Sigmoid colon (tissue), 7 donors: ENCODE measurements at places on chromosomes 1 and 21. TPM values are rescaled to one million over a fixed set of nuclear protein-coding genes. Genes with fewer than 3 reads are reported as not detected.
A peak's percentile ranks its signal among the peaks of the same experiment; 100 is the strongest.

GRCh38 chr1:56715156-56715555 is 70.0 kb downstream of the PRKAA2 start:
- no peak overlapping the region for H3K27ac ChIP-seq
- H3K4me3 ChIP-seq: no peak overlapping the region
- no peaks in the 10 kb centered on the region for H3K27me3 ChIP-seq
- no peak for DNase-seq
- no peaks in the 10 kb centered on the region for H3K36me3 ChIP-seq

GRCh38 chr1:225409051-225409450 is 18.8 kb downstream of the LBR start:
- no peak overlapping the region for H3K4me3 ChIP-seq
- no peak overlapping the region for H3K27ac ChIP-seq
- no peak for DNase-seq
- H3K4me1 ChIP-seq: peaks cover 29% of the 10 kb centered on the region

DNA sequence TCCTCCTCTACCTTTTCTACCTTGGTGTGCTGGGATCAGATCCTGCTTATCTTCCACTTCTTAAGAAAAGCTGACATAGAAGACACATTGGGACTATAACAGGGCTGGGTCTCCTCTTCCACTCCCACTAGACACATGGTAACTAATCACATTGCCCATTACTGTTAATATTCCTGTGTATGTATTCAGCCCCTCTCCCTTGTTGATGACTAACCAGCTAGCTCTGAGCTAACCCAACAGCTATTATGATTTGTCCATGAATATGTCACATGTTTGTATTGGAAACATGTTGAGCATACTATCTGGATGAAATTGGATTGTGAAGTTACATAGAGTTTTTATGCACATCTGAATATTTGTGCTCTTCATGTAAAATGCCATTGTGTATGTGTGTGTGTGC is 52.9 kb downstream of the MPZL1 start:
- H3K4me1 ChIP-seq: no peaks in the 10 kb centered on the region
- no peak overlapping the region for H3K4me3 ChIP-seq
- no peaks in the 10 kb centered on the region for H3K36me3 ChIP-seq

DNA sequence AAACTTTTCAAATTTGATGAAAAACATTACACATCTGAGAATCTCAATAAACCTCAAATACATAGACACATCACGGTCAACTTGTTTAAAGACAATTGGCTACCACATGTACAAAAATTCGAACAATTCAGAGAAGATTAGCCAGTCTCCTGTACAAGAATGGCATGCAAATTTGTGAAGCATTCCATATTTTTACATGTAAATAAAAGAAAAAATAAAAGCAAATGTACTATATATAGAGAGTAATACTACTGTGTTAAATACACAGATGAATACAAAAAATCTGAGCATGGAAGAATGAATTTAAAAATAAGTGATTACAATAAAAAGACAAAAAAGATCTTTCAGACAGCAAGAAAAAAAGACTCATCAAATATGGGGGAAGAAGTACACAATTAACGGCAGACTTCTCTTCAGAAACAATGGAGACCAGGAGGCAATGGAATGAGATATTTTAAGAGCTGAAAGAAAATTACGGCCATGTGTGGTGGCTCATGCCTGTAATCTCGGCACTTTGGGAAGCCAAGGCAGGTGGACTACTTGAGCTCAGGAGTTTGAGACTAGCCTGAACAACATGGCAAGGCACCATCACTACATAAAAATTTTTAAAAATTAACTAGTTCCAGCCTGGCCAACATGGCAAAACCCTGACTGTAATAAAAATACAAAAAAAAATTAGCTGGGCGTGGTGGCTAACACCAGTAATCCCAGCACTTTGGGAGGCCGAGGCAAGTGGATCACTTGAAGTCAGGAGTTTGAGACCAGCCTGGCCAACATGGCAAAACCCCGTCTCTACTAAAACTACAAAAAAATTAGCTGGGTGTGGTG is 23.2 kb downstream of the HAX1 start:
- H3K36me3 ChIP-seq: no peaks in the 10 kb centered on the region
- DNase-seq: no peak
- no peak overlapping the region for H3K27ac ChIP-seq
- no peak overlapping the region for H3K4me3 ChIP-seq
- no peaks in the 10 kb centered on the region for H3K27me3 ChIP-seq

- no peak within 1 kb of the TSS for H3K4me3 ChIP-seq
- no peaks in the 10 kb centered on the region for H3K36me3 ChIP-seq
- peak; percentile 81 for DNase-seq
- H3K27ac ChIP-seq: no peak within 1 kb of the TSS
- no peaks in the 10 kb centered on the region for H3K27me3 ChIP-seq
Measured at GRCh38 chr1:31815752-31816500, at the start of gene SPOCD1. SPOCD1 (minus strand) TSS chr1:31816022; CDS start chr1:31815333, 689 bp downstream.

GRCh38 chr1:156281693-156282478 is 739 bp downstream of the SMG5 start:
- no peaks in the 10 kb centered on the region for H3K4me1 ChIP-seq
- peaks cover 20% of the 10 kb centered on the region for H3K36me3 ChIP-seq
- no peaks in the 10 kb centered on the region for H3K27me3 ChIP-seq
- peak overlapping the region; percentile 92 for H3K27ac ChIP-seq
- H3K4me3 ChIP-seq: peak overlapping the region; percentile 69
- no peak for DNase-seq

GRCh38 chr21:40381111-40381510 is 465.8 kb downstream of the DSCAM start:
- no peaks in the 10 kb centered on the region for H3K4me1 ChIP-seq
- no peaks in the 10 kb centered on the region for H3K27me3 ChIP-seq
- no peaks in the 10 kb centered on the region for H3K36me3 ChIP-seq
- H3K27ac ChIP-seq: no peak overlapping the region

DNA sequence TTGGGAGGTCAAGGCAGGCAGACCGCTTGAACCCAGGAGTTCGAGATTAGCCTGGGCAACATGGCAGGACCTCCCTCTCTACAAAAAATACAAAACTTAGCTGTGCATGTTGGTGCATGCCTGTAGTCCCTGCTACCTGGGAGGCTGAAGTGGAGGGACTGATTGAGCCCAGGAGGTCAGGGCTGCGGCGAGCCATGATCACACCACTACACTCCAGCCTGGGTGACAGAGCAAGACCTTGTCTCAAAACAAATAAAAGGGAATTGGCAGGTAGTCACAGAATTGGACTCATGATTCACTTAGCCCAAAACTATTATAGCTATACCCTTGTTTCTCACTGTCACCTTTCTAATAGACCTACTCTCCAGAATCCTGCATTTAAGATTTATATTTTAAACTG is 5.5 kb downstream of the TADA1 start:
- H3K27ac ChIP-seq: no peak overlapping the region
- no peaks in the 10 kb centered on the region for H3K27me3 ChIP-seq
- H3K36me3 ChIP-seq: peaks cover 7% of the 10 kb centered on the region
- no peak overlapping the region for H3K4me3 ChIP-seq
- DNase-seq: no peak
- H3K4me1 ChIP-seq: peaks cover 33% of the 10 kb centered on the region

DNA sequence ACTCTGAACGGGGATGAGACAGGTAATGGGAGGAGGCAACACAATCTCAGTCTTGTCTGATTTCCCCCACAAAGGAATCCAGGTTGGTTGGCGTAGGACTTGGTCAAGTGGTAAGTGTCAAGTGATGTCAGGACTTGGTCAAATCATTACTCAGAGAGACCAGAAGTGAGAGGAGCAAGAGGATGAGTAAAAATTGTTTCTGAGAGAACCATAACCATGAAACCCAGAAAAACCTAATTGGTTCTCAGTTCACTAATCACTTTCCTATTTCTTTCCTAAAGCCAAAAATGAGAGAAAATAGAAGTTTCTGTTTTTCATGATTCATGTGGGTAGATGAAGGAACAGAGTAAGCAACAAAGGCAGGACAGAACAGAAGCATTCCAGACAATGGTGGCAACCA is 5.0 kb downstream of the PHC2 start:
- peaks cover 58% of the 10 kb centered on the region for H3K4me1 ChIP-seq
- H3K4me3 ChIP-seq: no peak overlapping the region
- no peak overlapping the region for H3K27ac ChIP-seq

GRCh38 chr1:57590978-57591377 is 167.1 kb upstream of the DAB1 start:
- no peaks in the 10 kb centered on the region for H3K27me3 ChIP-seq
- no peaks in the 10 kb centered on the region for H3K36me3 ChIP-seq
- no peak overlapping the region for H3K27ac ChIP-seq
- H3K4me3 ChIP-seq: no peak overlapping the region
- no peak for DNase-seq

Gene OLIG2
- not detected for total RNA-seq

Gene TMEM52
- not detected for total RNA-seq

Gene MNDA
- 4.5 TPM for total RNA-seq

Gene LCE1D
- not detected for total RNA-seq

Gene BRDT
- not detected for total RNA-seq

Gene OR10Z1
- total RNA-seq: not detected

Gene NTMT2
- not detected for total RNA-seq

Gene CELA2A
- not detected for total RNA-seq
